Epithelial cell of esophagus (primary cell): ENCODE measurements at places on chromosomes 7 and 10.

DNA sequence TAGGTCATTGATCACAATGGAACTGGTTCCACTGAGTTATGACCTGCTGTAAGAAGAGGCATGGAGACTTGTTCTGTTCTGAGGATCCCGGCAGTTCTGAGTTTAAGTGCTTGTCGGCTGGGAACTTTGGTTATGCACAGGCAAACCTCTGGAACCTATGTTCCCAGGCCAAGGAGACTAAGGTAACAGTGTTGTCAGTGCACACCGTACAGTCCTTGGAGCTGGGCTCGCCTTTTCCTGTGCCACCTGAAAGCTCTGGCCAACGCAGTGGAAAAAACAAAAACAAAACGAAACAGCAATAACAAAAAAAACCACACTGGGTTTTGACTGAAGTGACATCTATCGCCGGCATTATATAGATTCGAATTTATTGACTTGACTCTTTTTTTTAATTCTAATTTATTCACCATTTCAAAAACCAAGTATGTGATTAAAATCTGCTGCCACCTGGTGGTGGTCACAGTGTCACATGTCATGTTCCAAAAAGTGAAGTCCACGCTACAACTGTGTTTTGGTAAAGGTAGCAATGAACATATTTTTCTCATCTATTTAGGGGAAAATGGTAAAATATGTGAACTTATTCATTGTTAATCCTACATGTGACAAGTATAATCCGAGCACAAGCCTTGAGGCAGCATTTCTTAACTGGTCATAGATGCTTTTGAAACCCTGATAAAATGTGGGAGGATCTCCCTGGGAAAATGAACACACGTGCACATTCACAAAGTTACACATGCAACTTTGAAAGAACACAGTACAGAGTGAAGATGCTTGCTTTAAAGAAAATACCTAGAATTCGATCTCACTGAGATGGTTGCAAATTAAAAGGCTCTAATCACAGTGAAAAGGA lies 113.8 kb upstream of the PPP2R2D start:
- peak; percentile 50 for DNase-seq

DNA sequence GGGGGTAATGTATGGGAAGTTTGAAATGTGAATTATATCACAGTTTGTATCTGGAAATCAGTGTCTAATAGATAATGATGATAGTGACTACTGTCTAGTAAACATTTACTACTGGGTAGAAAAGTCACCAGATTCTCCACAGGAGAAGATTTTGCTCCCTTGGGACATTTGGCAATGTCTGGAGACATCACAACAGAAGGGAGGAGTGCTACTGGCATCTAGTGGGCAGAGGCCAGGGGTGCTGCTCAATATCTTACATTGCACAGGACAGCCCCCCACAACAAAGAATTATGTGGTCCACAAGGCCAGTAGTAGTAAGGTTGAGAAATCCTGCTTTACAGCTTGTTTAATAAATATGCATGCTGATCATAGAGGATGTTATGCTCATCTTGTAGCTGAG lies 92.3 kb upstream of the PRPS1L1 start:
- peak; percentile 24 for DNase-seq

GRCh38 chr10:33109788-33110469 lies 151.9 kb upstream of the ITGB1 start:
- DNase-seq = no peak

- DNase-seq = no peak
Measured at GRCh38 chr7:30445770-30446169, 32.8 kb downstream of the NOD1 start.

- no peak for DNase-seq
Measured at GRCh38 chr10:128149267-128150014, 23.2 kb upstream of the MKI67 start.

DNA sequence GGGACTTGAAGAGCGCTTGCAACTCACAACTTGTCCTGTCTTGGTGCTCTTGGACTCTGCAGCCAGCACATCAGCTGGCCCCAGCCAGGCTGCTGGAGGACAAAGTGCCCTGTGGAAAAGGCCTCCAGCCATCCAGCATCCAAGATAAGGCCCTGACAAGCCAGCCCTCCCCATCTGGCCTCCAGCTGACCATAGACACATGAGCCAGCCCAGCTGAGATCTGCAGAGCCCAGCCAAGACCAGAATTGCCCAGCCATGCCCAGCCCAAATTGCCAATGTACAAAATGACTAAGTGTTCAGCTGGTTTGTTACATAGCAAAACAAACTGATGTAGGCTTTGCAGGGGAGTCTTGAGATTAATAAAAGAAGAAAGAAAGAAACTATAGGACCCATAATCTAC lies 36.0 kb upstream of the FRMD4A start:
- no peak for DNase-seq

DNA sequence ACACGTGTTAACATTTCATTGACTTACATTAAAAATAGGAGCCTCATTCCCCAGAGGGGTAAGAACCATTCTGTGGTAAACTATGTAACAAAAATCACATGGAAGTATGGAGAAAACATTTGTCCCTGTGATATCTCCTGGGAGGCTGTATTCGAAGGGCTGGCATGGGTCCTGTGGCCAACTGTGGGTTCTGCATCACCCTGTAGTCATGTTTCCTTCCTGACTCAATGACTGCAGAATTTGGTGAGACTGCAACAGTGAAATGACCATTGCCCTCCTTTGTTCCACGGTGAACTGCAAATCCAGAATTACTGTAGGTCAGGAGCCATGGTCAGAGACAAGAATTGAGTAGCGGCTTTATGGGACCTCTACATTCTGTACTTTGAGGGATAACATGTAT lies 3.6 kb upstream of the ZEB1 start:
- peak; percentile 35 for DNase-seq

DNA sequence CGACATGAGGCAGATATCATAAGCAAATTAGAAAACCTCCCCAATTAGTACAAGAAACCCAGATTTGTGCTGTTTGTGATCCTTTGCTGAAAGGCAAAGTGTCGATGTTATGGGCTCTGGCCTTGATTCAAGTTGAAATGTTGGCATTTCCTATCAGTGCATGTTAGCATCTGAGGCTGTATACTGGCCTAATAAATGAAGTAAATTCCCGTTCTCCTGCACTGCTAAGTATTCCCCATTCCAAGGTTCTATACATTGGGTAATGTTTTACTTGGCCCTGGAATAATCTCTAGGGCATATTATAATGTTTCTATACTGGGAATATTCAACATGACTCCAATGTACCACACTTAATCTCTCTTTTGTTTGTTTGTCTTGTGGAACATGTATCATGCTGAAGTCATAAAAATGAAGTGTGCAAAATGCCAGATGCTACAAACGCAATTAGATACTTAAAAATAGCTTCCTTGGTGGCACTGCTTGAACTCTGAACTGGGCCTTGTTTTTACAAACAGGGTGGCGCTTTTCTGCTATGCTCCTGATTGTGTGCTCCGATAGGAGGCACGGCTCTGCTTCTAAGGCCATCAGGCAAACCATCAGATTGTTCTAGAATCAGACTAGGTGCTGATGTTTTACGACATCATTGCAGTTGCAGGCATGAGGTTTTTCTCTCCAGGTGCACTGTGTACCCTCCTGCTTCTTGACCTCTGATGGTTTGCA lies 156.7 kb upstream of the TCF7L2 start:
- peak; percentile 18 for DNase-seq

DNA sequence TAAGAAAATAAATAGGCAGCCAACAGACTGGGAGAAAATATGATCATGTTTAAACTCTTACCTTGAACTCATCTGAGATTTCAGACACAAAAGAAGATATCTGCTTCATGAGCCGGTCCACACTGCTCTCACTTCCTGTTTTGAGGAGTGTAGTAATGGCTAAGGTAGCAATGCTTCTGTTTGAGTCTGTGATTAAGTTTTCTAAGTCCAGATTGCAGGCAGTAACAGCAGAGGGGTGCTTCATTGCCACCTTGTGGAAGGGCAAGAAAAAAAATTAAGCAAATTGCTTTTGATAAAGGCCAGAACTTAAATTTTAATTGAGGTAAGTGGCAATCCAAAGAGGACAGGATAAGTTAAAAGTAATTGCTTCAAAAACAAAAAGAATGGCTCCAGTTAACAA lies 69.1 kb downstream of the MEST start:
- DNase-seq = peak; percentile 76

GRCh38 chr10:11720260-11720741 lies 21.9 kb upstream of the ECHDC3 start:
- no peak for DNase-seq

DNA sequence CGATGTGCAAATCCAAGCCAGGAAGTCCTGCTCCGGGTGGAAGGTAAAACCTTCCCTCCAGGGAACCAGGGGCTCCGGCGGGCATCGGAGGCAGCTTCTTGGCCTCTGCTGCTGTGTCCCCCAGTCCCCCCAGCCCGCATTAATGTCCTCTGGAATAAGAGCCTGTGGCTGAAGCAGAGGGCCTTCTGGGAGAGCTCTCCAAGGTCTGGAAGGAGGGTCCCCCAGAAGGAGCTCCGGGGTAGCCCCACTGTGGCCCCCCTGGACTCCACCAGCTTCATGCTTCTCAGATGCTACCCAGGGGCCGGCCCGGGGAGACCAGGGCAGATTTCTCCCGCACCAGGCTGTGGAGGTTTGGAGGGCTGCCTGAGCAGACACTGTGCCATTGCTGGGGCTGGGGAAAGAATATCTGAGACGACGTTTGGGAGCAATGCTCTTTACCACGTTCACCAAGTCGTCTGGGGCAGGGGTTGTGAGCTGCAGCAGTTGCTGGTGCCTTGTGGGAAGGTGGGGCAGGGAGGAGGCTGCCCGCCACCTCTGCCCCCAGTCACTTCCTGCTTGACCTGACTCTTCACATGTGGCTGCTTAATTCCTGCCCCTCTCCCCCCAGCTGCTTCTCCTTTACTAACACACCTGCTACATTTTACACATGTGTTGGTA lies 8.3 kb downstream of the ZNF853 start:
- no peak for DNase-seq

GRCh38 chr10:51255381-51255780 lies 181.1 kb downstream of the PRKG1 start:
- DNase-seq = no peak

DNA sequence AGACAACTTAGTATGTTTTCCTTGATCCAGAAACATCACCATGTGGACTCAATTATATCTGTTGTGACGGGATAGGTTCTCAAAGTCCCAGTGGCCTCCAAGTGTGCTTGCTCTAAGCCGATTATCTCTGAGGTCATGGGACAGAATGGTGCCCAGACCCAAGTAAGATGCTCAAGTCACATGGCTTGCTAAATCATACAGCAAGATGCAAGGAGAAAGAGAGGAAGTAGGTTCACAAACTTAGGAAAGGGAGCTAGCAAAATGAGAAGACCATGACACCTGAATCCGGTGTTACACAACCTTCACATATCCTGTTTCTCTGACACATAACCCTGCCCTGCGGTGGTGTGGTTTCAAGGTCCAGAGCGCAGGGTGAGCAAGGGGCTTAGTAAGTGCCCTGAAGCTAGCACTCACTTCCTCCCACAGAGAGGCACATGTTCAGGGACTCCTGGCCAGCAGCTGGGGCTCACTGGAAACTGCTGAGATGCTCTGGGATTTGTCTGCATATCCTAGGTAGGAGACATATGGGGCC lies 590.9 kb upstream of the ANKRD30A start:
- DNase-seq = peak; percentile 99

DNA sequence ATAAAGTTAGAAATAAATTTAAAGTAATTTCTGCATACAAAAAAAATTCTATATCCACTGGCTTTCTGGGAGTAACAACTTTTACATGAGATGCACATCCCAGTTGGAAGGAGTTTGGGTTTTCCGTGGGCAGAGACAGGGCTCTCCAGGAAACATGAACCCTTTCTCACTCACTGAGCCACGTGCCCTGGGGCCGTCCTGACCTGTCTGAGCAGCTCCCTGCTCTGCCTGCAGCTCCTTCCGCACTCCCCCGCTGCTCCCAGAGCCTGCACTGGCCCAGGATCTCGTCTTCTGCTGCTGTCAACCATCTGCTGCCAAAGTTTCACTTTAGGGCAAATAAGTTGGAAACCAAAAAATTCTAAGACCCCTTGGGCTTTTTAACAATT lies 169.1 kb downstream of the DIP2C start:
- peak; percentile 90 for DNase-seq

- no peak for DNase-seq
Measured at GRCh38 chr10:71397296-71398212, 834 bp downstream of the CDH23 start.

GRCh38 chr10:50375051-50375452 lies 123.7 kb upstream of the ASAH2 start:
- peak; percentile 94 for DNase-seq

- no peak for DNase-seq
Measured at GRCh38 chr10:96118604-96119450, 11.3 kb upstream of the ZNF518A start.

GRCh38 chr7:2523941-2524807 lies 4.6 kb downstream of the LFNG start:
- DNase-seq = peak; percentile 85

- no peak for DNase-seq
Measured at GRCh38 chr7:13139436-13139835, 452.0 kb downstream of the ARL4A start.

- peak; percentile 70 for DNase-seq
Measured at GRCh38 chr10:17109475-17110207, 20.0 kb downstream of the CUBN start.

DNA sequence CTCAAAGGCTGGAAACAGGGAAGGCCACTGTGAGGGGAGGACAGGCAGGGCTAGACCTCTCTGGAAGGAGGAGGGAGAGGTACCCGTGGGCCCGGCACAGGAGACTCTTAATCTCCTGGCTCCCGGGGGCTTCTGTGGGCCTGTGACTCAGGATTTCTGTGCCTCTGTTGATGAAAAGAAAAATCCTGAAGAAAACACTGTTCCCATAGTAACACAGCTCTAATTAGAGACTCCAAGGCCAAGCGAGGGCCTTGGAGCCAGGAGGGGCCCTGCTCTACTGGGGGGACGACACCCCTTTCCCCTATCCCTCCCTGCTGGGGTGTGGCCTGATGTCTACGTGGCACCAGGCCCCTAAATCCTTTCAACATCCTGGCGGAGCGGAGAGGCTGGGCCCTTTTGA lies 174.1 kb upstream of the TNRC18 start:
- DNase-seq = no peak

GRCh38 chr7:30083334-30083733 lies 51.5 kb upstream of the MTURN start:
- DNase-seq = no peak

DNA sequence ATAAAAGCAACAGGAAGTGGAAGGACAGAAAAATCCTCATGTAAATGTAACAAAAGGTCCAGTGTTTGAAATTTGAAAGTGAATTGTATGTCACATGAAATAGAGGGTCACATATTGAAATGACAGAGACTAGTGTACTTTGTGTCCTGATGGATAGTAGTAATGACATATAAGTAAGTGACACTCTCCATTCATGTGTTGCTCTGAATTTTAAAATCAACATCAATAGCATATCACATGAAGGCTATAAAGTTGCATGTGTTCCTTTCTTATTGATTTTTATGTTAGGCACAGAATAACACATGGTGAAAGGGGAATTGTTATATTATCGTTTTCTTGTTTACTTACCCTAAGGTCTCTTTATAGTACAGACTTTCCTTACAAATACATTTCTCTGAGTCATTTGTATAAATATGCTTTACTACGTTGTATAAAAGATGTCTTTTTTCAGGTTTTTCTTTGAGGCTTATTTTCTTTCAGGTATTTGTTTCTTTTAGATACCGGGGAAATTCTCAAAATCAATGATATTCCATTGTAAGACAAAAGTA lies 104.6 kb upstream of the CACNA2D1 start:
- DNase-seq = no peak

GRCh38 chr7:30237271-30237695 lies 47.1 kb upstream of the ZNRF2 start:
- peak; percentile 51 for DNase-seq
